Bronchial smooth muscle cell (primary cell): ENCODE measurements at places on chromosomes 13 and 19. TPM values are rescaled to one million over a fixed set of nuclear protein-coding genes. Genes with fewer than 3 reads are reported as not detected.

Gene CAPN12
- 0.16 and 0.26 TPM in 2 replicates for total RNA-seq

Gene LRP3
- 21.9 and 30.6 TPM in 2 replicates for total RNA-seq

Gene RBM42
- 19.0 and 29.5 TPM in 2 replicates for total RNA-seq

Gene HCN2
- 1.5 and 1.6 TPM in 2 replicates for total RNA-seq

Gene F10
- 26.8 and 38.1 TPM in 2 replicates for total RNA-seq

Gene SLC5A5
- not detected in 2 replicates for total RNA-seq

Gene GPC5
- 0.16 TPM in 1 of 2 replicates, not detected in the other for total RNA-seq

Gene FFAR3
- not detected in 2 replicates for total RNA-seq

Gene CEACAM16
- 0.09 TPM in 1 of 2 replicates, not detected in the other for total RNA-seq

Gene OR7A17
- not detected in 2 replicates for total RNA-seq

Gene ZNF580
- 4.4 and 5.7 TPM in 2 replicates for total RNA-seq

Gene CACNG6
- total RNA-seq, result 0.34 and 0.47 TPM in 2 replicates

Gene CAPNS1
- 499 and 549 TPM in 2 replicates for total RNA-seq

Gene SAMD1
- total RNA-seq, result 12.4 and 13.9 TPM in 2 replicates

Gene KISS1R
- total RNA-seq, result 0.09 TPM in 1 of 2 replicates, not detected in the other

Gene SPRED3
- total RNA-seq, result 0.69 and 2.0 TPM in 2 replicates

Gene GAPDHS
- total RNA-seq, result not detected in 2 replicates

Gene RFPL4A
- total RNA-seq, result not detected in 2 replicates

Gene CGB2
- total RNA-seq, result not detected in 2 replicates

Gene TEX101
- not detected in 2 replicates for total RNA-seq

Gene PDE4C
- 2.2 and 2.9 TPM in 2 replicates for total RNA-seq

Gene ZNF98
- not detected in 2 replicates for total RNA-seq

Gene ZNF649
- total RNA-seq, result 3.8 and 4.3 TPM in 2 replicates

Gene MED29
- 12.8 and 19.1 TPM in 2 replicates for total RNA-seq

Gene C19orf33
- 1.5 and 8.8 TPM in 2 replicates for total RNA-seq
